A549 treated with DMSO at 1 μM for 4 hours (cell line): ENCODE measurements at places on chromosomes 11 and 22. TPM values are rescaled to one million over a fixed set of nuclear protein-coding genes. Genes with fewer than 3 reads are reported as not detected.

The MOV10L1 gene
- total RNA-seq, result not detected in 5 replicates

The NCAPH2 gene
- total RNA-seq, result 34.1 to 42.1 TPM (median 37.3 TPM) in 5 replicates

The POTEH gene
- not detected in 5 replicates for total RNA-seq

The CABP4 gene
- total RNA-seq, result not detected in 5 replicates

The FERMT3 gene
- total RNA-seq, result 0.69 to 3.9 TPM (median 2.0 TPM) in 5 replicates

The DUSP8 gene
- 0.96 to 1.9 TPM (median 1.6 TPM) in 5 replicates for total RNA-seq

The OR52A1 gene
- not detected in 5 replicates for total RNA-seq

The ANKK1 gene
- total RNA-seq, result 0.07 TPM in 2 of 5 replicates, not detected in the others

The GGTLC2 gene
- not detected in 5 replicates for total RNA-seq

The APOA5 gene
- not detected in 5 replicates for total RNA-seq

The OLFML1 gene
- total RNA-seq, result not detected in 5 replicates

The TRIM68 gene
- total RNA-seq, result 8.7 to 11.7 TPM (median 10.6 TPM) in 5 replicates

The WT1 gene
- total RNA-seq, result 5.9 to 6.9 TPM (median 6.1 TPM) in 5 replicates

The ART1 gene
- not detected in 5 replicates for total RNA-seq

The C22orf15 gene
- total RNA-seq, result not detected in 5 replicates

The DEUP1 gene
- not detected in 5 replicates for total RNA-seq

The SYCE3 gene
- 0.30 to 0.80 TPM (median 0.40 TPM) in 4 of 5 replicates, not detected in the other for total RNA-seq

The CARD18 gene
- total RNA-seq, result not detected in 5 replicates

The CARD16 gene
- not detected in 5 replicates for total RNA-seq

The NOX4 gene
- not detected in 5 replicates for total RNA-seq

The RAB38 gene
- total RNA-seq, result 0.87 to 1.9 TPM (median 1.0 TPM) in 5 replicates

The CASP1 gene
- total RNA-seq, result 0.15 to 1.0 TPM (median 0.41 TPM) in 5 replicates

The IL17REL gene
- 0.03 to 0.04 TPM (median 0.03 TPM) in 3 of 5 replicates, not detected in the others for total RNA-seq

The KDM4D gene
- total RNA-seq, result 0.40 to 0.70 TPM (median 0.47 TPM) in 5 replicates

The CTSD gene
- 379 to 541 TPM (median 436 TPM) in 5 replicates for total RNA-seq

The MTNR1B gene
- not detected in 5 replicates for total RNA-seq

The OR52B6 gene
- not detected in 5 replicates for total RNA-seq

The SAA2 gene
- not detected in 5 replicates for total RNA-seq

The PLXNB2 gene
- 94.9 to 120 TPM (median 119 TPM) in 5 replicates for total RNA-seq

The BATF2 gene
- 0.87 to 1.4 TPM (median 1.1 TPM) in 5 replicates for total RNA-seq

The SLC22A12 gene
- not detected in 5 replicates for total RNA-seq
